ENCODE measurements at places on chromosomes 4 and X.

- peak; percentile 68 for DNase-seq
Measured at GRCh38 chrX:139559383-139560042, 29.0 kb downstream of the F9 start.

DNA sequence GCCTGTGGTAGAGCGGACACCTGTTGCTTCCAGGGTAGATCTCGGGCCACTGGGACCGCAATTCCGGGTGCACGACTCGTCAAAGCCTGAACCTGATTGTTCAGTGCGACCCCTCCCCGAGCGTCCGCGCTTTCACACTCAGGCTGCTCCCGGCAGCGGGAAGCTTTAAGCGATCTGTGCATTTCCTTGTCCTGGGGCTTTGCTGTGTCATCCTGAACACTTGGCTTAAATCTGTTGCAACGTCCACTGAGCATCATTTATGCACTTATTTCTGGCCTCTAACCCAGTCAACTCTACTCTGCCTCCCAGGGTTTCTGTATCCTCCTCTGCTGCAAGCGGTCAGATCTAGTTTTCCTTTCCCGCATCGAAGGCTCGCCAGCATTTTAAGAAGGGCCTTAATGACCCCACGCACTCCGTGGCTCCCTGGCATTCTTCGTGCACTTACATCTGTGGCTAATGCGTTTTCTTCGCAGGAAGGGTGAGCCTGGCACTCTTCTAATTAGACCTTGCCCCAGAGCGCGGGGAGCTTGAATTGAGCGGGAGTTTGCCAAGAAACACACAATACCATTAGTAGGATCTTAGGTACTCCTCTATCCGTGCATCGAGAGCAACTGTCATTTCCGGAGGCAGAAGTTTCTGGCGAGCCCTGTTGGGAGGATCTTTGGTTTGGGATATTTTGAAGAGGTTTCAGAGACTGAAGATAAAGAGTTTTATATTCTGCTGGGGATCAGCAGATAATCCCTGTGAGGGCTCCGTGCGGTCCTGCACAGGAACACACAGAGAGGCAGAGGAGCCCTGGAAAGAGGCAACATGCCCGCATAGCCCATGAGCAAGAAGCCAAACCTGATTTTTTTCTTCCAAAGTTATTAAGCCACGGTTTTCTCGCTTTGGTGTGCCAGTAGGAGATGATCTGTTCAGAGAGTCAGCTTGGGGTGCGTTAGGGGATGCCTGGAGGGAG is 654 bp upstream of the DDIT4L start:
- DNase-seq, result peak; percentile 19

- DNase-seq, result no peak
Measured at GRCh38 chr4:98452091-98452490, 190.9 kb downstream of the RAP1GDS1 start.

- DNase-seq, result no peak
Measured at GRCh38 chr4:74394476-74395136, 29.7 kb downstream of the EREG start.

DNA sequence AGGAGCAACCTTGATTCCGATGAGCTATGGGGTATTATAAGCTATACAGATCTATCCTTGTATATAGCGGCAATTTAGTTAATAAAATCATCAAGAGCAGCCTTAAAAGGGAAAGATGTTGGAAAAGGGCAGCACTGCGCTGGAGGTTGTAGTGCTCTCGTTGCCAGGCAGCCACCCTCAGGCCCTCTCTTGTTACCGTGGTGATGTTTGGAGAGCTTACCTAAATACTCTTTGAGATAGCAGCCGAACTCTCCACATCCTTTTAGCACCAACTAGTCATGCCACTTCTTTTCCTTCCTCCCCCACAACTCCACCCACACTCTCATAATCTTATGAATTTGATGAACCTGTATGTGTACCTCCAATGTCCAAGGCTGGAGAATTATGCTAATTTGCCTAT is 3.8 kb upstream of the RADX start:
- DNase-seq, result no peak

DNA sequence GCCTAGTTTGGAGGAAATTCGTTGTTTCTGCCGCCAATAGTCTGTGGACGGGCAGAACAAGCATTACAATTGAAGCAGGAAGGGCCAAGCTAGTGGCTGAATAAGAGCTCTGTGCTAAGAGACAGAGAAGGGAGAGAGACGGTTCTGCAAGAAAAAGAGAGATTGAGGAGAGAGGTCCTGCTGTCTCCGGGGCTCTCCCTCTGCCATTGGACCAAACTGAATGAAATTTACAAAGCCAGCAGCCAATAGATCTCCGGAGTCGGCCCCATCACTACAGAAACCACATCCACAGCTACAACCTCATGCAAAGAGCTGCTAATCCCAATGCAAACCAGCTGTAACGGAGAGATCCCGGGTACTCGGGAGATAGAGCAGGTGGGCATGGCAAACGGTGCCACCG is at the start of gene NLGN4X:
Gene NLGN4X (minus strand): TSS at position 148 of the 400 bp plus-strand sequence. CDS start 77,401 bp downstream, outside the sequence.
- no peak for DNase-seq

DNA sequence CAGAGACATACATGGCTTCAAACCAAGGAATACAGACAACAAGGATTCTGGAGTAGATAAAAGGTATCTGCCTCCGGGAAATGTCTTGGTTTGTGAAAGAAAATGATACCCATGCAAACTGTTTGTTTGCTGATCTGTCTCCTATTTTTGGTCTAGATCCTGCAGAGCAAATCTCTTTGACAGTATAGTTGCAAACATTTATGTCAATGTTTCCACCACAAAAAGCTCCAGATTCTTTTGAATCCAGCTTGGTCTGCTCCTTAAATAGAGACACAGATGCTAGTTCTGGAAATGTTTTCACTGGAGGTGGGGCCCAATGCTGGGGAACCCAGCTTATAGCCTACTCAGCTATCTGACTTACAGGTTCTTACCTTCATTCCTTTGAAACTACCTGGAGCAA is 119.7 kb downstream of the ATG4A start:
- DNase-seq, result no peak

DNA sequence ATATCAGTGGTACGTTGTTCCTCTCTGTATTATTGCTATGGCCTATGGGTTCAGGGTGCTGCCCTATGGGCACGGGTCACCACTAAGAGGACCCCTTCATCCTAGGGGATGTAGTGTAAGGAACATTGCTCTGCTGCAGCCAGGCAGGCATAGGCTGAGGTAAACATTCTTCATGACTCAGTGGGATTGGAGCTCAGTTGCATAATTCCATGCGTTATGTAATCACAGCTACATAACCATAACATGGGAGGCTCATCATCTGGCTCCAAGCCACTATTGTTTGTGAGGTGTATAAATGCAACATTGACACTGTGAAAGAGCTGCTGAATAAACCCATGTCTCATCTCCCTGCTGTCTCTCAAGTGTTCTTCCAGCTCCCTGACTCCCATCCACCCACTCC is 375.2 kb downstream of the MAGEE1 start:
- DNase-seq, result no peak

All from kidney capillary endothelial cell (primary cell).